ENCODE measurements at places on chromosomes 4 and X. TPM values are rescaled to one million over a fixed set of nuclear protein-coding genes. Genes with fewer than 3 reads are reported as not detected.

Gene CBLL2
- polyA plus RNA-seq, result not detected

Gene DDX53
- polyA plus RNA-seq, result not detected

Gene UBQLN2
- 60.9 TPM for polyA plus RNA-seq

Gene PWWP3B
- not detected for polyA plus RNA-seq

Gene MXRA5
- polyA plus RNA-seq, result not detected

Gene MSX1
- not detected for polyA plus RNA-seq

Gene AFM
- polyA plus RNA-seq, result not detected

Gene TMEM47
- polyA plus RNA-seq, result not detected

Gene ANXA10
- polyA plus RNA-seq, result not detected

Gene SATL1
- polyA plus RNA-seq, result not detected

Gene FAM184B
- polyA plus RNA-seq, result not detected

Gene NCBP2L
- 0.24 TPM for polyA plus RNA-seq

Gene MAGEB6
- polyA plus RNA-seq, result not detected

Gene ESX1
- not detected for polyA plus RNA-seq

Gene PPP4R3C
- not detected for polyA plus RNA-seq

Gene COMMD8
- 55.0 TPM for polyA plus RNA-seq

Gene FBXL5
- 94.5 TPM for polyA plus RNA-seq

Gene BGN
- polyA plus RNA-seq, result not detected

Gene TBC1D25
- 21.5 TPM for polyA plus RNA-seq

Gene TMEM154
- 35.1 TPM for polyA plus RNA-seq

Gene VCX
- polyA plus RNA-seq, result not detected

Gene CD40LG
- polyA plus RNA-seq, result 20.0 TPM

Gene COL4A6
- not detected for polyA plus RNA-seq

Gene CT45A2
- not detected for polyA plus RNA-seq

Gene CSAG2
- not detected for polyA plus RNA-seq

Gene DHRSX
- polyA plus RNA-seq, result 21.5 TPM

Gene SLIT2
- polyA plus RNA-seq, result not detected

Gene SPIN2A
- 0.13 TPM for polyA plus RNA-seq

Gene SPATA18
- not detected for polyA plus RNA-seq

Gene RGN
- polyA plus RNA-seq, result not detected

Gene AIMP1
- 67.0 TPM for polyA plus RNA-seq

Gene ZMAT1
- polyA plus RNA-seq, result 2.5 TPM

Gene HCCS
- polyA plus RNA-seq, result 25.0 TPM

Gene NALF2
- polyA plus RNA-seq, result not detected

Gene FAM47B
- not detected for polyA plus RNA-seq

Gene HELT
- polyA plus RNA-seq, result not detected

Gene SHROOM2
- polyA plus RNA-seq, result not detected

Gene IL2RG
- 1,411 TPM for polyA plus RNA-seq

Gene CXCL11
- not detected for polyA plus RNA-seq

Gene NDNF
- not detected for polyA plus RNA-seq

Gene PRSS12
- polyA plus RNA-seq, result not detected

Gene GUCY1B1
- polyA plus RNA-seq, result 0.12 TPM

Gene ANXA5
- 183 TPM for polyA plus RNA-seq

Gene ODAPH
- polyA plus RNA-seq, result 0.25 TPM

Gene C4orf51
- polyA plus RNA-seq, result not detected

Gene ADH6
- not detected for polyA plus RNA-seq

Gene SORBS2
- not detected for polyA plus RNA-seq

Gene ZNF280C
- polyA plus RNA-seq, result 2.2 TPM

Gene PAGE1
- not detected for polyA plus RNA-seq

Gene ALB
- polyA plus RNA-seq, result not detected

Gene CLIC2
- 0.21 TPM for polyA plus RNA-seq

Gene KCTD8
- polyA plus RNA-seq, result not detected

Gene F11
- not detected for polyA plus RNA-seq

All from CD8-positive, alpha-beta memory T cell (primary cell).